ENCODE measurements at places on chromosomes 3 and 15. TPM values are rescaled to one million over a fixed set of nuclear protein-coding genes. Genes with fewer than 3 reads are reported as not detected.

DNA sequence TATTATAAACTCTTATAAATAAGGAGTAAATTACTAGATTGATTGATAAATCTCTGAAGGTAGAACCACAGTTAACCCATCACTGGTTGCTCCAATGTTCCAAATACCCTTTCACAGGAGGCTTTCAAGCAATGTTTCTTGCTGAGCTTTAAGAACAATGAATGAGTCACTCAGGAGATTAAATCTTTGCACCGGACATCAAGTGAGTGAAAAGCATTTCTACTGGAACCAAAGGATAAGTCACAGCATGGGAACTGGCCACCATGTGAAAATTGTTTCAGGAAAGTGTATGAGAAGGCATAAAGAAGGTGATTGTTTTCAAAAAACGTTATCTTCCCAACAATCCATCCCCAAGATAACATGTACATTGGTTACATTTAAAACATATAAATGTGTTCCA, 90.6 kb downstream of the CNTN3 start:
- DNase-seq = no peak

DNA sequence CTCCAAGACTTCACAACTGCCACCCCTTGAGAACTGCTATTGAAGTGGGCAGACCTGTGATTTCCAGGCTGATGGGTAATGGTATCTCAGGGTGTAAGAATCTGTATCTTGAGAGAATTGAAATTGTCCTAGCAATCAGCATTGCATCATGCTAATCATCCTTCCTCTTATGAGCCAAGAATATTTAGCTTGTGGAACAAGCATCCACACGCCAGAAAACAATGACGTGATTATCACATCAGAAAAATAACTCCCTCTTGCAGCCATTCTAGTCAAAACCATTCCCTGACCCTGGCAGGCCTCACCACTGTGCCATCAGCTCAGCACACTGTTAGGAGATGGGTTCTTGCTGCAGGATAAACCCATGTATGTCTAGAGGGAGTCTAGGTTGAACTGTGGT, 6.7 kb downstream of the BCL2L10 start:
- no peak for DNase-seq

The SMCO1 gene
- not detected for total RNA-seq

DNA sequence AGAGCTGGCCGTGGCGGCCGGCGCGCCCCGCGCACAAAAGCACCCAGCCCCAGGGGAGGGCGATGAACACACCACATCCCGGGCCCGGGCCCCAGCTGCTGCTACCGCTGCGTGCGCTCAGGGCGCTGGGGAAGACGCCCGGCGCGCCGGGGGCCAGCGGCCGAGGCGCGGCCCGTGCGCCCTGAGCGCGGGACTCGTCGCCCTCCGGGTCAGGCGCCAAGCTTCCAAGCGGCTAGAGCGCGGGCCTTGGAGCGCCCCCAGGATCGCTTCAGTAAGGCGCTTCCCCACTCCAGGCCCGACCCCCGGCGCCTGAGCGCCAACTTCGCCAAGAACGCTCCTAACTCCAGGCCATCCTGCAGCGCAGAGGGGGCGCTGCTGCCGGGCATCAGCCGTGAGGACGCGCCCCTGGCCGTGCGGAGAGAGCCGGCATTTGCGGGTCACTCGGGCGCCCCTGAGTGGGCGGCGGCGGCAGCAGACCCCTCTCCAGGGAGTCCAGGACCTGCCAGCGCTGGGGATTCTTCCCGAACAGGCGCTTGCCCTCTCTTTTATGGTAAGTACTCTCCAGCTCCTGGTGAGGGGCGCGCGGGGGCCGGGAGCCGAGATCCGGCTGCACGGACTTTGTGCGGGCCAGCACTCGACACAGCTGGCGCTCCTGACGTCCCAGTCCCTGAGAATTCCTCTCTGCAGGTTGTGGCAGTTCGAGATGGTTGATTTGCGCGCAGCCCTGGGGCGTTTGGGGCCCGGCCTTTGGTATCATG, 475 bp downstream of the SPSB4 start:
- DNase-seq = no peak

DNA sequence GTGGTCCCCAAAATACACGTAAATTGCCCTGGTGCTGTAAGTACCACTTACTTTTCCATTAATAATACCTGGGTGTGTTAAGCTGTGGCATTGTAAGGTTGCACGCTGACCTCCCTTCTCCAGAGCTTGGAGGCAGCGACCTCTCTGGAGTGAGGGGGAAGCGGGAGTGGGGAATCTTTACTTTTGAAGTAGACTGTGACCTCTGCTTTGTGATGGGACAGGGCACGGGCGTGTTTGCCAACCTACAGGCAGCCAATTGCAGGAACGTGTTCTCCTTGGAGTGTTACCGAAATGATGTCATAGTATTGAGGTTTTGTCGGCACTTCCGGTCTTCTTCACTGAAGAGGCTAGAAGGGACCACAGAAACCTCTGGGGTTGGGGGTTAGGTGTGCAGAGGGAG, 227.3 kb upstream of the C2CD4B start:
- no peak for DNase-seq

Data from upper lobe of right lung (tissue), 1 donor.